ENCODE measurements at places on chromosomes 2 and 18.

DNA sequence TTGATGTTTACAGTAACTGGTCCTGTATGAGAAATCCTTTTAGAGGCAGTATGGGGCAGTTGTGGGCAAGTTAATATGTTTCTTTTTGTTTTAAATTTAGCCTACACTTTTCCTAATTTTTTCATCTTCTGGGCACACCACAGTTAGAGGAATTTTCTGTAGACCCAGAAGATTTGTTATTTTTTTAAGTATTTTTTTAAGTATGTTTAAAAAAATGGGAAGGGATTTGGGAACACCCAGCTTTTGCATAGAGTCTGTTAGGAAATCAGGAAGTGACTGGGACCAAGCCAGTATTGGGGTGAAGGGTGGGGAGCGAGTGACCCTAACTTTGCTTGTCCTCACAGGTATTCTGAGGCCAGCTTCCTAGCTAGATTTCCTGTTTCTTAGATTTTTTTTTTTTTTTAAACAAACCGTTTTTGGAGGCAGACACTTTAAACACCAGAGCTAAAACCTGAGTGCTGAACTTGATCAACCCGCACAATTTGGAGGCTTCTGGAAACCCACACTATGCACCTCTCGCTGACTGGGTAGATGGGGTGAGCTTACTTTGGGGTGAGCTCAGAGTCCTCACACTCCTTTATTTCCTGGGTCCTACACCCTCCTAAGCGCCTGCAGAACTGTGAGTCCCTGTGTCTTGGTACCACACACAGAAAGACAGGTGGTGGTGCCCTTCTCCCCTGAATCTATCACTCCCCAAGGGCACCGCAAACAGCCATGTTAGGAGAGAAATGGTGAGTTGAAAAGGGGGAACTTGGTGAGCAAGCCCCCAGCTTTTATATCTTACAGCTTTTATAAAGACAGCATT, 5.2 kb downstream of the GATA6 start:
- DNase-seq: no peak

DNA sequence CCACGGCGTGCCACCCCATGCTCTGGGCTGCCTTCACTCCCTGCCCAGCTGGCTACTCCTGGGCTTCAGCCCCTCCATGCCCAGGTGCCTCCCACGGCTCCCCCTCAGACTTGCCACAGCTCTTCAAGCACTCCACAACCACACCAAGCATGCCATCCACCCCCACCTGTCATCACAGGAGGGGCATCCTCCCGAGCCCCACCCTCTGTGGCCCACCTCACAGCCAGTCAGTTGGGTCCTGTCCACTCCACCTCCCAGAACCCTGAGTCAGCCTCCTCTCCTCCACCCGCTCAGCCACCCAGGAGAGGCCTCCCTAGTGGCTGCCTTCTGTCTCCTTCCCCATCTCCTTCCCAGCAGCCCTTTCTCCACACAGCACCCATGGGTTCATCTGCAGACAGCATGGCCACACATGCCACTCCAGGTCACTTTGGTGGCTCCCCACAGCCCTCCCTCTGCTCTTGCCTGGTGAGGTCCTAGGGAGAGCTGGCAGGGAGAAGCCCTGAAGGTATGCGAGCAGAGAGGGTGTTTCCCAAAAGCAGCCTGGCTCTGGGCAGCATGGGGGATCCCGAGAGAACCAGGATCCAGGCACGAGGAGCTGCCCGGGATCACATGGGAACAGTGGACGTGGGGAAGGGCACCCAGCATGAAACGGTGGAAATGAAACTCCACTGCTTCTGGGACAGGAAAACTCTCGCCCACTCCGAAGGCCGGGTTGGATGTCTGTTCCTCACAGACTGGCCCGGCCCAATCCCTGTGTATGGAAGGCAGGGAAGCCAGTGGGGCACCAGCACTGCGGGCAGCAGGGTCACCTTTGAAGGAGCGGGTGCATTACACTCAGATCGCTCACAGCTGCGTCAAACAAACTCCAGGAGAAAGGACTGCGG, 2.7 kb downstream of the LIMS2 start:
- no peak for DNase-seq

GRCh38 chr2:137729305-137729704, 235.0 kb upstream of the HNMT start:
- no peak for DNase-seq

DNA sequence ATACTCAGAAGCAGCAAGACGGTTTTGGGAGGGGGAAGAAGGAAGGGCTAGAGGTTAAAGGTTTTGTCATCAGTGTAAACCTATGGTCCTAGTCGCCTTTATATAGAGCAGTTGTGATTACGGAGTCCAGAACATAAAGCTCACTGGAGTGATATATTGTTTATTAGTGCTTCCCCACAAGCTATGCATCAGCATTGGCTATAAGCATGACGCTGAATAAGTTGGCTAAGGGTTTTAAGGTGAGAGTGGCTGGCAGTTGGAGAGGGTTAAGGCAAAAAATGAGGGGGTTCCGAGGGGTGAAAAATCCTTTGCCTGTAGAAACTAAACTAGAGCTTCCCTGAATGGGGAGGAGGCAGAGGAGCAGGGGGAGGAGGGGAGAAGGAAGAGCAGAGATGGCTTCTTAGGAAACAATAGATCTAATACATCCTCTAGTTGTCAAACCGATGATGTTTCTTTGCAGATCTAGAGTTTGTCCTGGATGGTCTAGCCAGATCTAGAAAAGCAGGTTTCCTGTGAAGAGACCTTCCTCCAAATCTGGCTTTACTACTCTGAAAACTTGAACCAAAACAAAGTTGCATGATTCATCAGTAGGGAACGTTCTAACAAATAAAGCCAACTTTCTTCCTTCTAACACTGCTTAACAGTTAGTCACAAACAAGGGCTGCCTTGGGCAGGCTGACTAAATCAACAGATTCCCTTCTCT, 2.5 kb downstream of the KLF7 start:
- no peak for DNase-seq

DNA sequence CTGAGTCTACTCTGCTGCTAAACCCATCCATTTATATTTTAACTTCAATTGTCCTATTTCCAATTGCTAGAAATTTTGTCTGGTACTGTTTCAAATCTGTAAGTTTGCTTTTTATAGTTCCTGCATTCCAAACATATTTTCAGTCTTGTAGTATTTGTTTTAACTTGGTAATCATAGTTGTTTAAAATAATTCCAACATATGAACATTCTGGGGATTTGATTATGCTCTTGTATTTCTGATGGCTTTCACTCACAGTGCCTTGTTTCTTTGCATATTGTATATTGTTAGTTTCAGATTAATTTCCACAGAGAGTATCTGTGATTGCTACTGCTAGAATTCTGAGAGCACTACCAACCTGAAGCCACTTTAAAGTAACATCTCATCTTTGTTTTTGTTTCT, 202.4 kb downstream of the ETAA1 start:
- DNase-seq: no peak

DNA sequence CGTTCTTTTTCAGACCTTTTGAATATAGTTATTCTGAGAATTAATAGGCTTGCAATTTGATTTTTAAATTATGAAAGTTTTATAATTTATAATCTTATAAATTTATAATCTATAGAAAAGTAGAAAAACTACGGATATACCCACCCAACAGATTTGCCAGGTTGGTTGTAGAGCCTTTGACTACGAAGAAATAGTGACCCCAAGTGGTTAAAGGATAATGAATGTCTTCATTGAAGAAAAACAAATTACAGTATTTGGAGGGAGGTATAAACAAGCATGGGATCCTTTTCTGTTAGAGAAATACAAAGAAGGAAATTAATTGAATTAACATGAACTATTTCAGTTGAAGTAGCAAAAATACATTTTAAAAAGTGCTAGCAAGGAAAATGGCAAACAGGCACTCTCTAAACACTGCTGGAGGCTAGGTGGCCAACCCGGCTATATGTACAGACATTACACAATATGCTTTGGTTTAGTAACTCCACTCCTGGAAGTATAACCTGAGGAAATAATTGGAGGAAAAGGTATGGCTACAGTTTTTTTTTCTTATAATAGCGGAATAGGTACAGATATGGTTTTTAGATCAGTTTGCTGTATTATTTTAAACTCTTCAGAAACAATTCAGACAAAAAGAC, 110.9 kb downstream of the MIB1 start:
- no peak for DNase-seq

- DNase-seq: no peak
Observed at GRCh38 chr18:78790511-78790910, 189.1 kb upstream of the SALL3 start.

DNA sequence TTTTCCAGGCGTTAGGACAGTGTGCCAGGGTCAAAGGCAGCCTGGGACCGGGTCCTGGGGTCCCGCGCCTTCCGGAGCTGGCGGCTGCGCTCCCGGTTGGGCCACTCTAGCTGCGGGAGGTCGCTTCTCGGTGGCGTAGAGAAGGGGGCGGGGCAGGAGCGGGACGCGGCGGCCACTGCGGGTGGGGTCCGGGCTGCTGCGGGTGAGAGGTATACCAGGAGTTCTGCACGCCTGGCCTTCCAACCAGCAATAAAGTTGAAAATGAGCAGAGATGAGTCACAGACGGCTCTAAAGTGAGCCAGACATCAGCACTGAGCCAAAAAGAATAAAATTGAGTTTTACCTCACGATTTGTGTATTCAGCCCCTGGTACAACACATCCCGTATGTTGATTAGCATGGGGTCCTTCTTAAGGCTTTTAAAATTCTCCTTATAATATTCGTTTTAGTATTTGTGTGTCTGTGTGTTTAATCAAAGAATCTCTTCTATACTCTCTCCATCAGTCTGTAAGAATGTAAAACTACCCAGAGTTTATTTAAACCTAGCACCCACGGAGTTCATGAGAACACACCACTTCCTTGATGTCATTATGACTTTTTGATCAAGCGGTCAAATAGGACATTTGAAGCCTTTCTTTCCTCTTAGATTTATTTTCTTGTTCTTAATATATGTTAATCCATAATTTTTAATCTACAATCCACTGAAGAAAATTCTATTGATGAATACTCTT, at the start of gene C1GALT1C1L:
Gene C1GALT1C1L, minus strand, starts transcription at position 108 of the 729 bp plus-strand sequence. Its CDS starts 107 bp downstream, at position 1.
- no peak for DNase-seq

GRCh38 chr2:17791121-17791816, 25.0 kb upstream of the MSGN1 start:
- no peak for DNase-seq

DNA sequence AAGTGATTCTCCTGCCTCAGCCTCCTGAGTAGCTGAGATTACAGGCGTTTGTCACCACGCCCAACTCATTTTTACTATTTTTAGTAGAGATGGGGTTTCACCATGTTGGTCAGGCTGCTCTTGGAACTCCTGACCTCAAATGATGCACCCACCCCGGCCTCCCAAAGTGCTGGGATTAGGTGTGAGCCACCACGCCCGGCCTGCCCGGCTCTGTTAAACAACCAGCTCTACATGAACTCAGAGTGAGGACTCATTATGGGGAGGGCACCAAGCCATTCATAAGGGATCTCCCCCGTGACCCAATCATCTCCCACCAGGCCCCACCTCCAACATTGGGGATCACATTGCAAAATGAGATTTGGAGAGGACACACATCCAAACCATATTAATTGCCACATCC, 8.8 kb downstream of the ATIC start:
- no peak for DNase-seq

- DNase-seq: no peak
Observed at GRCh38 chr2:20487030-20487391, 40.1 kb downstream of the RHOB start.

DNA sequence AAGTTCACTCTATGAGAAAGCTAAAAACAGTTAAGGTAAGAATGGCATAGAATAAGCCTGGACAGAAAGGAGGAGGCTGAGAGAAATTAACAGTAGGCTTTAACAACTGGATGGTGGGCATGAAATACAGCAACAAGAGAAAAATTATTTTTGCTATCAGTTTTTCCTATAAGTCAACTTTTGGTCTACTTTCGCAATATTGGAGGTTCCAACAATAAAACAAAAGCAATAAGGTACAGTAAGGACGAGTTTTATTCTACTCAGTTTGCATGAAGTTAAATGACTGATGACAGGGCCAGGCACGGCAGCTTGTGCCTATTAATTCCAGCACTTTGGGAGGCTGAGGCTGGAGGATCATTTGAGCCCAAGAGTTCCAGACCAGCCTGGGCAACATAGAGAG, 17.3 kb downstream of the RAB1A start:
- DNase-seq: no peak

DNA sequence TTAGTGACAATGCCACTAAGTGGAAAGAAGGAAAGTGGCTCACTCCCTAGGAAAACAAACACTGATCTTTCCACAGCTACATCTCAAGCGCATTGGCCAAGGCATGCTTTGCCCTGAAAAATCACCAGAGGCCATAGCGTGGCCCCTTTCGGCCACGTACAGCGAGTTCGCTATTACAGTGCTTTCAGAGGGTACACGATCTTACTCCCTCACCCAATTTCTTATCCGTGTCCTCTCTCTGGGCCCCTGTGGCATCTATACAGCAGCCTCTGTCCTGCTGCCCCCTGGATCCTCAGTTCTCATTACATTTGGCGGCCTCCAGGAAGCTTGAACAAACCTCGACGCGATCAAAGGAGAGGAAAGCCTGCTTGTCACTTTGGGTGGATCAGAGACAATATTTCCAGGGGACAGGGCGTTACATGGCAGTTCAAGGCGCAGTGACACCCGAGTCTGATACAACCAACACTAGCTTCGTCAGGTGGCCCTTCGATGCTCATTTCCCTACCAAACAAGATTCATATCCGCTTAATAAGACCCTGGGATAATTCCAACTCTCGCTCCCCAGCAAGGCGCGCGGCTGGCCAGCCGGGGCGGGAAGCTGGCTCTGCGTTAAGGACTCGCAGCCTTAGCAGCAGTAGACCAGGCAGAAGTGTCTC, 941 bp downstream of the SKOR2 start:
- DNase-seq: no peak

- no peak for DNase-seq
Observed at GRCh38 chr2:170362871-170363631, 185.1 kb downstream of the MYO3B start.

DNA sequence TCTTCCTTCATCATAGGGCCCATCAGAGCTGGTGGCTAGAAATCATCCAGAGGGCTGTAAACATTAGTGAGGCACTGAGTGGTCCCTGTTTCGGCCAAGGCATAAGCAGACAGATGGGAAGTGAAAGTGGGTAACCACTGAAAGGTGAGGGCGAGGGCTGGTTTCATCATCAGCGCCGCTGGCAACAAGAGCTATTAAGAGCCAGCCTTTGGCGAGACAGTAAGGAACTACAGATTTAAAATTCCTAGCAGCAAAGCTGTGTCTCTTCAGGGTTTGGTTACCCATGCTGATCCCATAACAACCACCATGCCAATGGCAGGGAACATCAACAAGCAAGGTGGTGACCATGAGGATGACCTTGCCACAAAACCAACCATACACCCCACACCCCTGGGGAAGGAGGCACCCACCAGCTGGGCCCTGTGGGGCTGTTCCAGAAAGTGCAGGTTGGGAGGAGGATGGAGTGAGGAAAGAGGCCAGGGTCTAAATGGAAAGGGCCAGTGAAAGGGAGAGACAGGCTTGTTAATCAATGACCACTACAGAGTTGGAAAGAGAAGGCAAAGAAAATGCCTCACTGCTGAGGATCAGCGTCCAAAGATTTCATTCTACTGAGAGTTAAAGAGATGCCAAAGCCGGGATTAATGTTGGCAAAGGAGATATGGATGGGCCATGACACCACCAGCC, 9.0 kb upstream of the SLC20A1 start:
- no peak for DNase-seq

DNA sequence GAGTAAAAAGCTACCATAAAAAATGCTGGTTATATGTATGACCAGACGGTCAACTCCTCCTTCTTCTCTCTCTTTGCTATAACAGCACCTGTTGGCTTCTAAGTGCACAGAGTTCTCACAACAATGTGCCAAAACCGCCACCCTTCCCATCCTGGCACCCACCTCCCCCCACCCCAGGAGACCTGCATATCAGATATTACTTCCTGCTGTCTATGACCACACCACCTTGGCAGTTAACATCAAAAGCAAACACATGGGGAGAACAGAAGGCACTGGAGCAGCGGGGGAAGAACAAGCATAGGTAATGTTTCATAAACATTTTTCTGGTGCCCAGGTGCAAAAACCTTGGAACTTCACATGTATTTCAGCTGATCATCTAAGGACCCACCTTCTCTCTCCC, 15.5 kb downstream of the SPRED2 start:
- peak; percentile 40 for DNase-seq

Data from CD8-positive, alpha-beta memory T cell (primary cell).